ENCODE measurements at places on chromosomes 11 and 22.

DNA sequence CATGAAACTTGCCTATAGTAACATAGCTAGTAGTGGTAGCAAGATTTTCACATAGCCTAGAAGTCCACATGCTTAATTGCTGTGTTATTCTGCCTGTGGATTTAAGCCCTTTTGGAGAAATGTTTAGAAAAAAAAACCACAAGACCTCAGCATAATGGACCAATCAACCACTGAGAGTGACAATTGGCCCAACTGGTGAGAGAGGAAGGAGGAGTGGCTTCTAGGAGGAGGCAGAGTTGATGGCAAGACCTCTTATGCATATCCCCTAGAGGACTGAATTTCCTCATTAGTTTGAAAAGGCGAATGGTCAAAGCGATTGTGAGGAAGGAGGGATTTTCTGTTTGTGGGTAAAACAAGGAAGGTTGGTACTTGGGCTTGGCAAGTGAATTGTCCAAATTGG lies 30.6 kb downstream of the NNMT start:
- DNase-seq: no peak
- H3K36me3 ChIP-seq: no peaks in the 10 kb centered on the region
- H3K27me3 ChIP-seq: no peaks in the 10 kb centered on the region
- no peak overlapping the region for H3K27ac ChIP-seq

GRCh38 chr22:40659166-40659565 lies 20.1 kb upstream of the MCHR1 start:
- H3K36me3 ChIP-seq: no peaks in the 10 kb centered on the region
- H3K27me3 ChIP-seq: no peaks in the 10 kb centered on the region
- no peak overlapping the region for H3K4me3 ChIP-seq
- H3K27ac ChIP-seq: no peak overlapping the region
- DNase-seq: no peak
- H3K4me1 ChIP-seq: peaks cover 15% of the 10 kb centered on the region

GRCh38 chr11:41003339-41004282 lies 455.8 kb downstream of the LRRC4C start:
- no peak overlapping the region for H3K27ac ChIP-seq
- no peaks in the 10 kb centered on the region for H3K27me3 ChIP-seq
- no peaks in the 10 kb centered on the region for H3K4me1 ChIP-seq
- H3K4me3 ChIP-seq: no peak overlapping the region
- DNase-seq: no peak

GRCh38 chr11:64118876-64119665 lies 46.8 kb downstream of the MACROD1 start:
- H3K4me3 ChIP-seq: no peak overlapping the region
- H3K4me1 ChIP-seq: peaks cover 33% of the 10 kb centered on the region
- no peak for DNase-seq
- H3K36me3 ChIP-seq: peaks cover 12% of the 10 kb centered on the region
- no peaks in the 10 kb centered on the region for H3K27me3 ChIP-seq

Data from muscle of leg (tissue), 16 donors.